ENCODE measurements at places on chromosomes 13 and 19. TPM values are rescaled to one million over a fixed set of nuclear protein-coding genes. Genes with fewer than 3 reads are reported as not detected.

Gene ZNF473
- 5.5 TPM for polyA plus RNA-seq

Gene GPR12
- polyA plus RNA-seq = not detected

Gene TEX26
- polyA plus RNA-seq = not detected

Gene WDR88
- polyA plus RNA-seq = not detected

Gene KLK11
- polyA plus RNA-seq = not detected

Gene ADGRE3
- 0.46 TPM for polyA plus RNA-seq

Gene NCR1
- 2.4 TPM for polyA plus RNA-seq

Gene RAB3A
- 5.3 TPM for polyA plus RNA-seq

DNA sequence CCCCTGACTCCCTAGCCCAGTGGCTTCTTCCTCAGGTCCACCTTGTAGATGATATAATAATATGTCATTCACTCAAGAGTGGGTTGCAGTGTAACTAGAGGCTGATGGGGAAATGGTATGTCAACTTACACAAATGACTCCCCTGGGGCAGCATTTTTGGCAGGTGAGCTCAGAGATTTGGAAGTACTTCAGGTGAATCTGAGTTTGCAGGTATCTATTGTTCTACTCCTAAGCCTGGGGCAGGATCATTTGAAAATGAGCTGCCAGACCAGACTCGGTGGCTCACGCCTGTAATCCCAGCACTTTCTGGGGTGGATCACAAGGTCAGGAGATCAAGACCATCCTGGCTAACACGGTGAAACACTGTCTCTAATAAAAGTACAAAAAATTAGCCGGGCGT lies 11.6 kb upstream of the CNMD start:
- DNase-seq = no peak
- no peaks in the 10 kb centered on the region for H3K4me1 ChIP-seq
- H3K4me3 ChIP-seq = no peak overlapping the region
- no peaks in the 10 kb centered on the region for H3K27me3 ChIP-seq
- H3K27ac ChIP-seq = no peak overlapping the region

DNA sequence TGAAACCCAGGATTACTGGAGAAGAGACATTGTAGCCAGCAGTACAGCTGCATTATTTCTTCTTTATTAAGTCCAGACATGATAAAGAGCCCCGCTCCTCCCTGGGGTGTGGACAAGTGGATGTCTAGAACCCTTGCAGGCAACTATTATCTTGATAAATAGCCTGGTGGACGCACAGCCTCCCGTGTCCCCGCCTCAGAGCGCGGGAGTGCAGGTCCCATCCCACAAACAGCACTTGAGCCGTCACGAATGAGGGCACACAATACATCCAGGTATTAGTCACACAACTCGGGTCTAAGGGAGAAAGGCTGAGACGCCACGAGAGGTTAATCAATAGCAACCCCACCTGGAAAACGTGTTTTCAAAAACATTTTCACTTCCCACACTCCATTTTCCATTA lies 213.2 kb upstream of the SOX1 start:
- no peaks in the 10 kb centered on the region for H3K27me3 ChIP-seq
- no peaks in the 10 kb centered on the region for H3K4me1 ChIP-seq
- no peak for DNase-seq

GRCh38 chr13:20127562-20128458 lies 33.0 kb downstream of the GJA3 start:
- DNase-seq = peak; percentile 61
- H3K4me1 ChIP-seq = peaks cover 31% of the 10 kb centered on the region
- H3K27me3 ChIP-seq = peaks cover 54% of the 10 kb centered on the region
- no peaks in the 10 kb centered on the region for H3K36me3 ChIP-seq
- H3K4me3 ChIP-seq = peak overlapping the region; percentile 7

DNA sequence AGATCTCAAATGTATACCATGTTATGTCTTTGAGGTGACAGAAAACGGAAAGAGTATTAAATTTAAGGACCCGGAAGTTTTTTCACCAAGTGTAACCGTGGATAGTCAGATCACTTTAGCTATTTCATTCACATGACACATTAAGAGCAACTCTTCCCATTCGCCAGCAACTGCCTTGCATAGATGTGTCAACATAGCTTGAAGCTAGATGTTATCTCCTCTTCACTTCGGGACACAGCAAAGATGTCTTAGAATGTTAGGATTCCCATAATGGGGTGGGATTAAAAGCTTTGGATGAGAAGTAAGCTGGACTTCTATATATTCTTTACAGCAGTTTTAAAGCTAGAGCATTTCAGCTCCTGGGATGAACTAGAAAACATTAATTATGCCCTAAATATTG lies 1135.9 kb upstream of the PCDH20 start:
- H3K4me3 ChIP-seq = no peak overlapping the region
- no peak overlapping the region for H3K27ac ChIP-seq
- H3K36me3 ChIP-seq = no peaks in the 10 kb centered on the region
- no peak for DNase-seq
- H3K27me3 ChIP-seq = no peaks in the 10 kb centered on the region
- no peaks in the 10 kb centered on the region for H3K4me1 ChIP-seq

GRCh38 chr13:37382146-37382545 lies 216.4 kb downstream of the POSTN start:
- no peak overlapping the region for H3K27ac ChIP-seq
- no peaks in the 10 kb centered on the region for H3K36me3 ChIP-seq
- no peaks in the 10 kb centered on the region for H3K4me1 ChIP-seq

- DNase-seq = no peak
- peaks cover 18% of the 10 kb centered on the region for H3K4me1 ChIP-seq
- H3K27me3 ChIP-seq = no peaks in the 10 kb centered on the region
- H3K4me3 ChIP-seq = peak overlapping the region; percentile 45
Measured at GRCh38 chr19:10501971-10502523, 1.1 kb downstream of the KEAP1 start.

- no peak for DNase-seq
- H3K4me1 ChIP-seq = no peaks in the 10 kb centered on the region
- no peak overlapping the region for H3K4me3 ChIP-seq
- no peaks in the 10 kb centered on the region for H3K27me3 ChIP-seq
- no peak overlapping the region for H3K27ac ChIP-seq
Measured at GRCh38 chr19:36160821-36161596, 8.8 kb upstream of the COX7A1 start.

- no peak within 1 kb of the TSS for H3K27ac ChIP-seq
- peaks cover 27% of the 10 kb centered on the region for H3K4me1 ChIP-seq
- H3K36me3 ChIP-seq = no peaks in the 10 kb centered on the region
- H3K27me3 ChIP-seq = peaks cover 35% of the 10 kb centered on the region
- H3K4me3 ChIP-seq = no peak within 1 kb of the TSS
Measured at GRCh38 chr13:43786766-43787517, at the start of gene ENOX1. Gene ENOX1 (minus strand): TSS chr13:43786972.

DNA sequence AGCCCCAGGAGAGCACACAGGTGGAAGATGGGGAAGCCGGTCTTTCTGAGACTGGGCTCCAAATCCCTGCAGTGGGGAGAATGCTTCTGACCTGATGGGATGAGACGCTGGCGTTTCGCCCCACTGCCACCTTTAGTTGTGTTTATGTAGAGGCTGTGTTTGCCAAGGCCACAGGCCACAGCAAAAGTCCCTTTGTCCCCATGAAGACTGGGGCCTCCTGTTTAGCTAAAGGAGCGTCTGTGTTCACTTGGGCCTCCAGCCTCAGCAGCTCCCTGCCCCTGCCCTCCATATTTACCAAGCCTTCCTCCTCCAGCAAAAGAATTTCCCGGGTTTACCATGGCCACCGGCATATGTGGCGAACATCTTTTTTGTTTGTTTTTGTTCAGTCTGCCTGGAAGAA lies 10.4 kb upstream of the KLK14 start:
- no peaks in the 10 kb centered on the region for H3K27me3 ChIP-seq
- no peaks in the 10 kb centered on the region for H3K36me3 ChIP-seq
- DNase-seq = no peak
- no peaks in the 10 kb centered on the region for H3K4me1 ChIP-seq
- no peak overlapping the region for H3K27ac ChIP-seq
- H3K4me3 ChIP-seq = no peak overlapping the region

DNA sequence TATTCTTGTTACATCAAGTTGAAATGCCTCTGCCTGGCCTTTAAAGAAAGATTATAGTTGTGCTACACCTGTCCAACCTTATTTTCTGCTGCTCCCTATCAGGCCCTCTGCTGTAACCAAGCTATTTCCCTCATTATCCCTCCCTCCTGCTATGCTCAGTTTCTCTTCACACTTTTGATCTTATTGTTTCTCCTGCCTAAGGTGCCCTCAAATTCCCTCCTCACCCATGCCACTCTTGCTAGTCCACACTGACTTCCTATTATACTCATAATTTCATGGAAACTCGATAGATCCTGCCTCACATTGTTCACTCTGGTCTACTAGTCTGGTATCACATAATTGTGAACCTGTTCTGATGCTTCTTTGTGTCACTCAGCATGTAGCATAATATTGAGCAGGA lies 19.4 kb upstream of the ESD start:
- H3K27ac ChIP-seq = no peak overlapping the region
- H3K36me3 ChIP-seq = no peaks in the 10 kb centered on the region
- H3K27me3 ChIP-seq = no peaks in the 10 kb centered on the region
- DNase-seq = no peak
- H3K4me1 ChIP-seq = no peaks in the 10 kb centered on the region

- peaks cover 7% of the 10 kb centered on the region for H3K36me3 ChIP-seq
- H3K4me3 ChIP-seq = no peak overlapping the region
- DNase-seq = no peak
- H3K27me3 ChIP-seq = no peaks in the 10 kb centered on the region
Measured at GRCh38 chr13:73803997-73804396, 330.2 kb downstream of the KLF12 start.

GRCh38 chr13:99320693-99321481 lies 13.7 kb upstream of the GPR183 start:
- peak overlapping the region; percentile 73 for H3K27ac ChIP-seq
- no peaks in the 10 kb centered on the region for H3K27me3 ChIP-seq
- peaks cover 40% of the 10 kb centered on the region for H3K4me1 ChIP-seq

DNA sequence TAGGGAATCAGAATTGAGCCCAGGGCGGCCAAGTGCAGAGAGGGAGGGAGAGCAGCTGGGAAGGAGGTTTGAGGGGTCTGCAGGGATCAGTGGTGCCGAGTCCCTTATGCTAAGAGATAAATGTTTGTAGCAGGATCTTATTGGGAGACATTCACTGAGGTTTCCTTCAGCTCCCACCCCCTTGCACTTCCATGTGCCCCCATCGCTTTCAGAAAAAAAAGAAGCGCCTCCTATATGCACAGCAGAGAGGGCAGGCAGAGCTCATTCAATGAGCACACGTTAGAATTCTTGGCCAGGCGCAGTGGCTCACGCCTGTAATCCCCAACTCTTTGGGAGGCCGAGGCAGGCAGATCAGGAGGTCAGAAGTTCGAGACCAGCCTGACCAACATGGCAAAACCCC lies 28.0 kb downstream of the CYP4F2 start:
- no peaks in the 10 kb centered on the region for H3K36me3 ChIP-seq
- H3K27me3 ChIP-seq = no peaks in the 10 kb centered on the region
- no peak overlapping the region for H3K27ac ChIP-seq
- DNase-seq = no peak
- peaks cover 6% of the 10 kb centered on the region for H3K4me1 ChIP-seq
- H3K4me3 ChIP-seq = no peak overlapping the region

GRCh38 chr19:18390065-18390907 lies 4.3 kb downstream of the GDF15 start:
- no peaks in the 10 kb centered on the region for H3K27me3 ChIP-seq
- no peaks in the 10 kb centered on the region for H3K36me3 ChIP-seq
- no peak for DNase-seq
- H3K27ac ChIP-seq = no peak overlapping the region
- H3K4me1 ChIP-seq = peaks cover 42% of the 10 kb centered on the region

DNA sequence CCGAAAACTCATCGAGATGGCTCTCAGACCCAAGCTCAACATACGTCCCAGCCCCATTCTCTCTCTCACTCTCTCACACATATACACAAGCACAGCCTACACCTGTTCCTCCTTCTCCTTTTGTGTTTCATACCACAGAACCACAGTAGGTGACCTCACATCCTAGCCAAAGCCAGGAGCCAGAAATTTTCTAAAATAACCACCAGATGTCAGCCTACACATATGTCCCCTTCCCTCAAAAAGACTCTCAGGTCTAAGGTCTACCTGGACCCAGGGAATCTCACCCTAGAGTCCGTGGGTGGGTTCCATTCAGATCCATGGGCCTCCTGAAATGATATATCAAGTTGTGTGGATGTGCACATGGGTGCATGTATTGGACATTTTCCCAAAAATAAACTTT lies 104.2 kb upstream of the IPO5 start:
- no peak overlapping the region for H3K27ac ChIP-seq
- H3K4me3 ChIP-seq = no peak overlapping the region
- H3K27me3 ChIP-seq = no peaks in the 10 kb centered on the region
- DNase-seq = no peak
- no peaks in the 10 kb centered on the region for H3K36me3 ChIP-seq
- no peaks in the 10 kb centered on the region for H3K4me1 ChIP-seq

GRCh38 chr13:83798731-83799130 lies 83.5 kb downstream of the SLITRK1 start:
- no peaks in the 10 kb centered on the region for H3K27me3 ChIP-seq
- H3K36me3 ChIP-seq = no peaks in the 10 kb centered on the region
- H3K27ac ChIP-seq = no peak overlapping the region
- no peak overlapping the region for H3K4me3 ChIP-seq

DNA sequence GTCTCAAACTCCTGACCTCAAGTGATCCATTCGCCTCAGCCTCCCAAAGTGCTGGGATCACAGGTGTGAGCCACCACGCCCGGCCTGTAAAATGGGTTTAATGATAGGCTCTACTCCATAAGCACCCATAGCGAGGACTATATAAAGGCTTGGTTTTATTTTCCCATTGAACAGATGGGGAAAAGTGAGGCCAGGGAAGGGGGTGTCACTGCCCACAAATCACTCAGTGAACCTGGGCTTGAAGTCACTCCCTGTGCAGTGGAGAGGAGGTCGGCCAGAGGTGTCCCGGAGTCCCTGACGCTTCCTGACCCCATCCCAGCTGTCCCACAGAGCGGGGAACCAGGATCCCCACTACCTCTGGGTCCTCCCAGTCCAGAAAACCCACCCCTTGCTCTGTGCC lies 14.9 kb downstream of the TLE2 start:
- no peaks in the 10 kb centered on the region for H3K36me3 ChIP-seq
- H3K4me3 ChIP-seq = no peak overlapping the region
- no peaks in the 10 kb centered on the region for H3K4me1 ChIP-seq
- H3K27ac ChIP-seq = no peak overlapping the region

DNA sequence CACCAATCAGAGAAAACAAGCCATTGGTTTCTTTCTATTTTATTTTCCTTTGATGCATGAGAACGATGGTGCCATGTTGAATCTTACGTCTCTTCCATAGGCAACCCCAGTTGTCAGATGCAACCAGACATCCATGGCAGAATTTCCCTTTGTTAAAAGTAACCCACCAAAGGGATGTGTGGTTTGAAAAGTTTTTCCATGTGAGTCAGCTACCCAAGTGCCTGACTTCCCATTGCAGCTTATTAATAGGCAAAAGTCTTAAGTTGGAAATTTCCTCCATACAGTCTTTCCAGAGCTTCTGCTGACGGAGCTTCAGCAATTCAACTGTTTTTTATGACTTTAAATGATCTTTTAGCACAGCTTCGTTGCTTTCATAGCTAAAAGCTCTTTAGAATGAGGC lies 73.8 kb upstream of the FAM216B start:
- no peaks in the 10 kb centered on the region for H3K4me1 ChIP-seq
- H3K36me3 ChIP-seq = no peaks in the 10 kb centered on the region
- no peaks in the 10 kb centered on the region for H3K27me3 ChIP-seq

GRCh38 chr19:39670998-39671397 lies 15.3 kb downstream of the LGALS16 start:
- no peak overlapping the region for H3K4me3 ChIP-seq
- H3K36me3 ChIP-seq = no peaks in the 10 kb centered on the region
- H3K27me3 ChIP-seq = peaks cover 5% of the 10 kb centered on the region
- no peak for DNase-seq
- H3K4me1 ChIP-seq = no peaks in the 10 kb centered on the region
